ENCODE measurements at places on chromosomes 1 and 21. TPM values are rescaled to one million over a fixed set of nuclear protein-coding genes. Genes with fewer than 3 reads are reported as not detected.

Gene MMP23B
- 62.9 TPM for total RNA-seq

Gene HEATR1
- total RNA-seq = 10.7 TPM

Gene RAB13
- 42.9 TPM for total RNA-seq

Gene HSD3B2
- total RNA-seq = not detected

Gene SH2D2A
- total RNA-seq = 0.66 TPM

Gene PRAMEF5
- not detected for total RNA-seq

Gene FOXD3
- not detected for total RNA-seq
